ENCODE measurements at places on chromosomes 2 and 18.

- no peak for DNase-seq
These were observed 89.6 kb upstream of the PMAIP1 start for GRCh38 chr18:59810183-59810582.

GRCh38 chr2:111156529-111156928 is 35.8 kb downstream of the BCL2L11 start:
- DNase-seq, result no peak

GRCh38 chr2:37466533-37467222 is 122.2 kb downstream of the QPCT start:
- peak; percentile 65 for DNase-seq

GRCh38 chr18:34803877-34804400 is 93.8 kb downstream of the DTNA start:
- DNase-seq, result no peak

Data from astrocyte (in vitro differentiated cells and primary cell).